GM23248 (cell line): ENCODE measurements at places on chromosomes 4 and X.

DNA sequence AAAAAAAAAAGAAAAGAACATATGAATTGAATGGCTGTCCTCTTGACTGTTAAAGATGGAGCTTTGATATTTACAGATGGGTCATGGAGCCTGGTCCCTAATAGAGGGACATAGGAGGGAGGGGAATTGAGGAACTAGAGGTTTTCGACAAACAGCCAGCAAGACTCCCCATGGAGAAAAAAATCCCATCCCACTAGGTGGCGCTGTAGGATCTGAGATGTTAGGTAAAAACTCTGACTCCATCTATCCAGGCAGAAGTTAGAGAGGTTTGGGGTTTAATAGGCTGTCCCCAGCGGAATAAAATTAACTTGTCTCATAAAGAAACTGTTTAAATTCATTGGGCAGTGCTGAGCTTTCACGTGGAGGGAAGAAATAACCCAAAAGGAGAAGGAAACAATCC lies 45.9 kb downstream of the HMGB2 start:
- DNase-seq, result peak; percentile 53

DNA sequence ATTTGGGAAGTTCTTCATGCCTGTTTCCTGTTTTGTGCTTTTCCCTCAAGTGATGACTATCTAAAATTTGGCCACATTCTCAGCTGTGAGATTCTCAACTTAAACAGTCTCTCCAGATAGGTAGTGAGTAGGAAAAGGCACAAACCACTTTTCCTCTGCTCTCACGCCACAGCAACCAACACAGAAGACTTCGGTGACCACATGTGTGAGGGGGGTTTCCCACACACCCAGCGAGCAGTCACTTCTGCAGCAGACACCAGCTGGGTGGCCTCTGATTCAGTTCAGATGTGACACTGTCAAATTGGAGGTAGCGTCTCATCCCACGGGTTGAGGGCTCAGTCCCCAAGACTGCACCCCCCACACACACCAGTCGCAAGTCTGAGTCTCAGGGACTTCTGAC lies 25.1 kb upstream of the CLDN34 start:
- DNase-seq, result no peak

GRCh38 chrX:84339507-84340364 lies 151.7 kb upstream of the RPS6KA6 start:
- peak; percentile 32 for DNase-seq

DNA sequence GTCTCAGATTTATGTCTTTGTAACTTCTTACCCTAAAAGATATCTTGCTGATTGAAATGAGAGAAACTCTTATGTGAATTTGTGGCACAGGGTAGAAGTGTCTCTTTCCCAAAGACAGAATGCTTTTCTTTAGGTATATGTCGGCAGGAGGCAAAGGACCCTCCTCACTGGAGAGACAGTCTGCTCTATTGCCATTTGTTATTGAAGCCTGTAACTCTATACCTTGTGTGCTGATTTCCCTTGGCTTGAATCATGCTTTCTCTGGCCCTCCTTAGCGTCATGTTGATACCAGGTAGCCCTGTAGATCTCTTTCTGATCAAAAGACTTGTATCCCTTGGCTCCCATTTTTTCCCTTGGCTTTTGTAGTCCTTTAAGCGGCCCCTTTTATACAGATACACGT lies 284.3 kb downstream of the CXXC4 start:
- DNase-seq, result no peak

DNA sequence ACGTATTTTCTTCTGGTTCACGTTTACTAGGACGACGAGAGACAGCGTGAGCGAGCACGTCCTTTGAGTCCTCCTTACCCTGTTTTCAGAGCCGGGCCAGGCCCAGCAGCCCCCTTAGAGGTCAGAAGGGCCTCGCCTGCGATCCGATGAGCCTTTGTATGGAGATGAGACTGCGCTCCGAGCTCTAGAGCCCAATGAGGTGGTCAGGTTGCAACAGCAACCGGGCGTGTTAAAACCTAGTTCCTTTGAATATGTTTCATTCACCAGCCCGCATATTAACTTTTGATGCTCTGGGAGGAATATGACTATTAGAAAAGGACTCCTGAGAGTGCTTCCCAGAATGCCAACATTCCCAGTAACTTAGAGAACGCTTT lies 55.6 kb upstream of the TADA2B start:
- DNase-seq, result peak; percentile 76

DNA sequence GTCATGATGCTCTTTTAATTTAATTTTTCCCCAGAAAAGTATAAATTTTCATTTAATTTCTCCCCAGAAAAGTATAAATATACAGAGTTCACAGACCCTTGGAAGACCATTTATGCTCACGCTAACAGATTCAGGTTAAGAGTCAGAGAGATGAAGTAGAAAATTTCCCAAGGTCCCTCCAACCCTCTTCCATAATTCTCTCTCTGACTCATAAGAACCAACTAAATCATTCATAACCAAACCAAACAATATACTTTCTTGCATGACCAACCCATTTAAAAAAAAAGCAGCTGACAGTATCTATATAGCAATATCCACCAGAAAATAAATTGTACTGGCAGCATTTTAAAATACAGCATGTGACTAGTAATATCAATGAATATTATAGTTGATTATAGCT lies 3.9 kb downstream of the KLHL8 start:
- no peak for DNase-seq

- no peak for DNase-seq
Observed at GRCh38 chr4:92521941-92522340, 218.2 kb downstream of the GRID2 start.

DNA sequence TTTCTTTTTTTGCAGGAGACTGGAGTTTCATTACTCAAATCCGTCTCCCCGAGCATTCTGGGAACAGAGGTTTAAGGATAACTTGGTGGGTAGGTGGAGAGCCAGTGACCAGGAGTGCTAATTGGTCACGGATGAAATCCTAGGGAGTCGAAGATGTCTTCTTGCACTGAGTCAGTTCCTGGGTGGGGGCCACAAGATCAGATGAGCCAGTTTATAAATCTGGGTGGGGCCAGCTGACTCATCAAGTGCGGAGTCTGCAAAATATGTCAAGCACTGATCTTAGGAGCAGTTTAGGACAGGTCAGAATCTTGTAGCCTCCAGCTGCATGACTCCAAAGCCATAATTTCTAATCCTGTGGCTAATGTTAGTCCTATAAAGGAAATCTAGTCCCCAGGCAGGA lies 741.3 kb downstream of the PCDH7 start:
- peak; percentile 0 for DNase-seq

GRCh38 chrX:1941321-1941720 lies 326.5 kb downstream of the ASMT start:
- DNase-seq, result no peak

GRCh38 chr4:115234405-115235093 lies 121.1 kb upstream of the NDST4 start:
- DNase-seq, result peak; percentile 22

GRCh38 chr4:68499021-68499420 lies 51.8 kb downstream of the TMPRSS11E start:
- DNase-seq, result no peak

DNA sequence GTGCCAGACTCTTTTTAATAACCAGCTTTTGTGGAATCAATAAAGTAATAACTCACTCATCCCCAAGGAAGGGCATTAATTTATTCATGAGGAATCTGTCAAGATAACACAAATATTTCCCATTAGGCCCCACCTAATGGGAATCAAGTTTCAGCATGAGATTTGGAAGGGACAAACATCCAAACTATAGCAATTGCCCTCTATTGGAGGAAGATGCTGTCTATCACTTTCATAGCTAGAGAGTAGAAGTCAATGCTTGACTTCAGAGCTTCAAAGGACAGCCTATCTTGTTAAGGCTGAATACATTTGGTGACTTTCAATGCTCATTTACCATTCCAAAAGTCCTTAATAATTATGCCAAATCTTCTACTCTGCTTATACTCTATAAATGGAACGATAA lies 84.9 kb upstream of the ATOH1 start:
- DNase-seq, result no peak

DNA sequence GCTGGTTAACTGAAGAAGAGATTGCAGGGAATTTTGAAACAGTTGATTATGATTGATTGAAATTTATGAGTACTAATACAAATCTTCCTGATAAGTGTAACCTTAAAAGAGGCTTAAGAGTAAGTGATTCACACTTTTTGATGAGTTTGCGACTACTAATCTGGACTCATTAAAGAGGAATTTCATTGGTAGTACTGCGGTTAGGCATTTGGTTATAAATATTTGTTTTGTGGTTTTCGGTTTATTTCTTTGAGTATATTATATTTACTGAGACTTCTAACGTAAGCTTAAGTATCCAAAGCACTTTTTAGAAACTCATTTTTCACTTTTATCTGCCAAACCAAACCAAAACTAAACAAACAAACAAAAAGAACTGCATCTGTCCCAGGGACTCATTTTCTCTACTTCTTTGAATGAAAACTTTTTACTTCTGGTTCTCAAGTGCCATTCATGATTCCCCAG lies 20.7 kb downstream of the SLIT2 start:
- peak; percentile 62 for DNase-seq

GRCh38 chrX:38989076-38989475 lies 187.8 kb downstream of the MID1IP1 start:
- no peak for DNase-seq

DNA sequence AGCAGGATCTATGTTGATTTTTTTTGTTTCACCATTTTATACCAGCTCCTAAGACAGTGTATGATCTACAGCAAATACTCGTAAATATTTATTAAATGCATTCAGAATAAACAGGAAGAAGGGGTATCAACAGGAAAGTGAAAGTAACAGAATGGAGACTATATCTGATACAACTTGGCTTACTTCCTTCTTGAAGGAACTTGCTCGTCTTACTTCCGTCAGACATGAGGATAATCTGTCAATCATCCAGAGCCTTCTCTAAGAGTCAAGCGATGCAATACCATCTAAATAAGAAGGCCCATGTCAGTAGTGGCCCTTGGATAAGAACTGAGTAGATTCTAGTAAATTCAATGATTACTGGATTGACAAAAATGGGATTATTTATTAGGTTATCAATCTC lies 84.2 kb downstream of the CAMK2D start:
- no peak for DNase-seq

DNA sequence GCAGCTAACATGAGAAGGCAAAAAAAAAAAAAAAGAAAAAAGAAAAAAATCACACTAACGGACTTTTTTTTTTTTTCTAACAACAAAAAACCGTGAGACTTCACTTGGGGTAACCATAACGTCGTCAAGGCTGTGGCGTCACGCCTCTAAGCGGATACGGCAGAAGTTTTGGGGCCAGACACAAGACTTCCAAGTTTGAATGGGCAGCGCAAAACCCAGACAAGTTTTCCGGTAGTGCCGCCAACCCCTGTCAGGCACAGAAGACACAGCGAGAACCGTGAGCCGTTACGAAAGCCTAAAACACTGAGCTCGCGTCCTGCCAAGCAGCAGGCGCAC lies 556 bp upstream of the SMARCA5 start:
- DNase-seq, result no peak

- DNase-seq, result peak; percentile 60
Observed at GRCh38 chr4:100510551-100510950, 7.3 kb downstream of the EMCN start.

DNA sequence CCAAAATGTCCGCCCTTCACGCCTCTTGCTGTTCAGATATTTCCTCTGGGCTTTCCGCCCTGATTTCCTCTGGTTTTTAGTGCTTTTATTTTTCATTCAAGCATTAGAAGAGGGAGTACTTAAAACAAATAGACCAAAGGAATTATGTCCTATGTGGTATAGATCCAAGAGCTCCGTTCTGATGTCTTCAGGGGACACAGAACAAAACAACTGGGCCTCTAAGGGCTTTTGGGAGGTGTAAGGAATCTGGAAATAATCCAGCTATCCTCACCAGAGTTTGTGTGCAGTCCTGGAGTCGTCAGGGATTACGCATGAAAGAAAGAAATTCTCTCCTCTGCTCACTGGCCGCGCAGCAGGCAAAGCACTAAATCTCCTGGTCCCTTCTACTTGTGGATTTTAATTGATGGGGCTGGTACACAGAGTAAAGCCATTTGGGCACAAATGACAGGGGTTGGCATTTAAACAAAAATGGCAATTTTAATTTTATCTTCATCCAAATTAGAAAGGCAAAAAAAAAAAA lies 999.2 kb downstream of the ADGRL3 start:
- no peak for DNase-seq

DNA sequence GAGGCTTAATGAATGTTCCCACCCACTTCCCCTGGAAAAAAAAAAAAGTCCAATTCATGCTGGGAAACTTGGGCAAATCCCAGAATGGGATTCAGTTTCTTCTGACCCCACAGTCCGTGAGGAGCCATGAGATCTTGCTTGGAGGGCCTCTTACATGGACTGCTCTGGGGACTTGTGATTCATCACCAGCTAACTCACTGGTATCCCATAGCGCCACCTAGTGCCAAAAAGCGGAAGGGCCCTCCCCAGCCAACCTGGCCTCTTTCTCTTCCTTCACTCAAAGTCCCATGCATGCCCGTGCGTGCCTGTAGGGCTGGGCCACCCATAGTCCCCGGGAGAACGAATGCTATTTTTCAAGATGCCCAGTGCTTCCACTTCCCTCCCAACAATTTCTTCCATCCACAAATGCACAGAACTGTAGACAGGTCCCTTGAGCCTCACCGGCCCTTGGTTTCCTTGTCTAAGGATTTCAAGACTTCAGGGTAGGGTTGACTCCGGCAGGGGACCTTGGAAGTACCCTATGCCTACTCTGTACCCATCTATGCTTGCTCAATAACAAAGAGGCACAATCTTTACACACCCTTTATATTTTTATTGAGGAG lies 5.1 kb downstream of the RTL5 start:
- peak; percentile 84 for DNase-seq

DNA sequence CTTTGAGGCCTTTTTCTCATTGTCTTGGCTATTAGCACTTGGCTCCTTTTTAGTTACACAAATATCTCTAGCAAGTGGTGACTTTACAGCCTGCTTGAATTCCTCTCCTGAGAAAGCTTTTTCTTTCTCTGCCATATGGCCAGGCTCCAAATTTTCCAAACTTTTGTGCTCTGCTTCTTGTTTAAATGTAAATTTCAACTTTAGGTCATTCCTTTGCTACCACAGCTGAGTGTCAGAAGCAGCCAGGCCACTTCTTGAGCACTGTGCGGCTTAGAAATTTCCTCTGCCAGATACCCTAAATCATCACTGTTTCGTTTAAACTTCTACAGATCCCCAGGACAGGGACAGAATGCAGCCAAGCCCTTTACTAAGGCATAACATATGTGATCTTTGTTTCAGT lies 222.4 kb downstream of the FBXO8 start:
- DNase-seq, result no peak

DNA sequence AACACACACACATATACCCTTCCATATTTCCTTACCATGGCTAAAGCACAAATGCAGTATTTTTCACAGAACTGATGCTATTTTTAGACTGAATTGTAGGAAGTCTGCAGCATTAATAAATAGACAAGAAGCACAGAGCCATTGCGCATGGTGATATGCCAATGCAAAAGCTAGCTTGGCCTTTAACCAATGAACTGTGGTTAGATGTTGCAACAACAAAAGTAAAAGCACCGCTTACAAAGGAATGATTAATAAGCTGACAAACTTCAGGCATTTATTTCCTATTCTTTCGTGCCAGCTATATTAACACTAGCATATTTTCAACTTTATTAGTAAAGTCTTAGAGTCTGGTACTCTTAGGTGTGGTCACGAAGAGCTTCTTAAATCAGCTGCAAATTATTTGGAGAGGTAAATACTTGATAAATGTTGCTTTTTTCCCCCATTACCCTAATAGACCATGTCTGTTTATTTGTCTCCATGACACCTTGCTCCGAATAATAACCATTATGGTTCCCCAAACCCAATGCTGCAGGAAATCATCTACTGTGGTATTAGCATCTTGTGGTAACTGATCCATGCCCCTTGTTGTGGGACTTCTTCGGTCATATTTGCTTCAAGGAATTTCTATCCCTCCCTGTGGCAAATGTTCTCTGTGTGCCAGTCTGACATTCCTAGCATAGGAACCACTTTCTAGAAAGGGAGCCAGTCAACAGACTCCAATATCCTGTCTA lies 306.1 kb upstream of the TAPT1 start:
- peak; percentile 92 for DNase-seq
